GOT3 (cell line): ENCODE measurements at places on chromosomes 11 and 22.

DNA sequence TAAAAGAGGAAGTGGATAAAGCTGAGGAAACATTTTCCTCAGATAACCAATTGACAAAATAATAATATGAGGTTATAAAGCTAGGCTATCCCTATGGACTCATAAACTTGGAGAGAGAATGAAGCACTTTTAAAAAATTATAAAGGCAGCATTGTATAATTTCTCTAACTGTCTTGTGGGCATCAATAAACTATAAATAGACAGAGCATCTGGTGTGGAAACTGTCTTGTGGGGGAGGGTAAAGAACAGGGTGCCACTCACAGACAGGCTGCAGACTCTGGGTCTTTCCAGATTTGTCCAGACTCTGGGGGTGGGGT lies 333.5 kb downstream of the BUD13 start:
- no peak for DNase-seq

- DNase-seq, result no peak
Measured at GRCh38 chr22:39900306-39901227, at the start of gene GRAP2. Gene GRAP2 (plus strand): TSS chr22:39901084. CDS start chr22:39947107, 46,023 bp downstream.

- no peak for DNase-seq
Measured at GRCh38 chr11:22922672-22923071, 62.4 kb upstream of the CCDC179 start.

DNA sequence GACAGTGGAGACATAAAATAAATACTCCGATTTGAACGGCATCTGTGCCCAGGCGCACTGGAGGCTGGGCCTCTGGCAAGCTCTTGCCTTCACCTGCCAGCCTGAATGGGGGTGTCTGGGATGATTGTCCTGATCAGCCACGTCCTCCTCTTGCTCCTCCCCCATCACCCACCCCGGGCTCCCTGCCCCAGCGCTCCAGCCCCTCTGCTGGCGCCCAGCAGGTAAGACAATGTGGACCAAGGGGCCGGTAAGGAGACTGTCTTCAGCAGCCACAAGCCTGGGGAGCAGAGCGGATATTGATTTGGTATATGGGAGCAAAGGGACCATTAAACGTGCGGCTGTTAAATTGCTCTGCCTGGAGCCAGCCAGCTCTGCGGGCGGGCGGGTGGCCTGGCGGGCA lies 24.9 kb downstream of the WNT11 start:
- DNase-seq, result no peak

- DNase-seq, result no peak
Measured at GRCh38 chr11:134459246-134460061, 47.4 kb upstream of the B3GAT1 start.

DNA sequence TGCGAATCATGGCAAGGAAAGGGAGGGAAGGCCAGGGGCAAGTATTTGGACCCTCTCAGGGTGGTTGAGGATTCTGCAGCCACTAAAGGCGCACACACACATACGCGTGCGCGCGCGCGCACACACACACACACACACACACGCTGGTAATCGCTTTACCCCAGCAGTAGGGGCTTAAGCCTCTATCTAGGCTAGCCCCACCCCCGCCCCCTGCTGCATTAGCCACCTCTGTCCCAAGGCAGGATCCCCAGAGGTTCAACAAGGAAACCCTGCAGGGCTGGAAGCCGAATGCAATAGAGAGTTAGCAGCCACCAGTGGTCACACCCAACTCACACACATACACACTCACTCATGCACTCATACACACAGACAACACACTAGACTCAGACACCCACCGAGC lies 28.6 kb upstream of the ELFN2 start:
- no peak for DNase-seq

DNA sequence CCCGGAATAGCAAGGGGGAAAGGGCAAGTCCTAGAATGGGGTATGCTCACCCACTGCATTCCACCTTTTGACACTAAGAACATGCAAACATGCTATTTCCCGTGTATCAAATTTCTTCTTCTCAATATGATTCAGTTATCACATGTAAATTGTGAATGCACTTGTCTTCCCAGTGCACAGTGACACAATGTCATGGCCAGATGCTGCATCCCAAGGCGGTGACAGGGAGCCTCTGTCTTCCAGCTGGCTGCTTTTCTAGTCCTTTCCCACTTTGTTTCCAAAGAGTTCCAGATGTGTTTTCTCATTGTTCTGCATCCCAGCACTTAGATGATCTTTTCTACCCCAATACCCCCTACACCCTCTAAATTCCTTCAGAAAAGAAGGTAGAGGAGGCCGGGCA lies 12.4 kb downstream of the SLC25A18 start:
- no peak for DNase-seq

DNA sequence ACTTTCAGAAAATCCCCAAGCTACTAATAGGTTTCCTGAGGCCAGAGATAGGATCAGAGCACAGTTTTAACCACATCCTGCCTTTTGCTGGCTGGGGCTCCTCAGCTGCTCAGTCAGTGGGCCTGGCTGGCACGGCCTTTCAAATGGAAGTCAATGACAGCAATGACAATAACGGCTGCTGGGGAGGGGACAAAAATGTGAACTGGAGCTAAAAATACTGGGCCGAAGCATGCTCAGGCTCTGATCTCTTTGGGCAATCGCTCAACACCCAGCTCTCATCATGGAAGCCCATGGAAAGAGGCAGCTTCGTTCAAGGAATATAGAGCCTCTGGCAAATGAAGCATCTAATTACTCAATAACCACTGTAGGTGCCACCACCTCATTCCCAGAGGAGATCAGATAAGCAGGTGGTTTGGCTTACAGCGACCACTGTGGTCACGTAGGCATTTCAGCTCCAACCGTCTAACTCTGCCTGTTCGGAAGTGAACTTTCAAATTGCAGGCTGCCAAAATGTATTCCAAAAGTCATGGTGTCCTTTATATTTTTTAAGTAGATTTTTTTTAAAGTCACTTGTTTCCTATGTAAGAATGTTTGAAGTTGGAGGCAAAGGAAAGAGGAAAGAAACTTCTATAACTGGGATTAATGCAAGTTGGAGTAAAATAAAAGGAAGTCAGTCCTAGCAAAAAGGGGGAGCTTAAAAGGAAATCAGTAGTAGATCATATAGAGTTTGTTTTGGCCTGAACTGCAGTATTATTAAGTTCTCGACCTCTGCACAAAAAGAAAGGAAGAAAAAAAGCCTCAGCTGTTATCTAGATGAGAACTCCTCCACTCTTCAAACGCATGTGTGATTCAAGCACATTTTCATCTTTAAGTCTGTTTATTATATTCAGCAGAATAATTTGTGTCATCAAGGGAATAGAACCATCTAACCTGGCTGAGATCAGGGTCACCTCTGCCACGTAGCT lies 14.1 kb downstream of the WT1 start:
- no peak for DNase-seq

GRCh38 chr11:128503245-128503991 lies 83.9 kb downstream of the ETS1 start:
- DNase-seq, result no peak

DNA sequence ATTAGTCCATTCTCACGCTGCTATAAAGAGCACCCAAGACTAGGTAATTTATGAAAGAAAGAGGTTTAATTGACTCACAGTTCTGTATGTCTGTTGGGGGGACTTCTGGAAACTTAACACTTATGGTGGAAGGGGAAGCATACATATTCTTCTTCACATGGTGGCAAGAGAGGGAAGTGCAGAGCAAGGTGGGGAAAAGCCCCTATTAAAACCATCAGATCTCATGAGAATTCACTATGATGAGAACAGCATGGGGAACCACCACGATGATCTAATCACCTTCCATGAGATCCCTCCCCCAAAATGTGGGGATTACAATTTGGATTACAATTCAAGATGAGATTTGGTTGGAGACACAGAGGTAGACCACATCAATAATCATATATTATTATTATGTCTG lies 25.7 kb downstream of the CEP57 start:
- DNase-seq, result no peak

GRCh38 chr11:45948356-45948755 lies 25.9 kb downstream of the LARGE2 start:
- DNase-seq, result no peak

DNA sequence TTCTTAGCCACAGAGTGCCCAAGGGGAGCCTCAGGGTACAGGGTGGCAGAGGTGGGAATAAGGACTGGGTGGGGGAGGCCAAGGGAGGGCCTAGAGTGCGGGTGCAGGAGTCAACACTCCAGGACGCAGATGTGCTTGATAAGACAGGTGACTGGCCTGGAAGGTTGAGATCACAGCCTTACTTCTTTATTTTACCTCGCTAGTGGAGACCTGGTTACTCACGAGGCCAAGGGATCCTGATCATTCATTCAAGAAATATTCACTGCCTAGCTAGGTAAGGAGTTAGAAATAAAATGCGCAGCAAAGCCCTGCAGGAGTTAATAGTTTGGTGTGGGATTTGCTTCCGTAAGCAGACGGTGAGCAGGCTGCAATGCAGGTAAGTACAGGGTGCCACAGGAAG lies 13.2 kb upstream of the PEX26 start:
- DNase-seq, result no peak

- DNase-seq, result no peak
Measured at GRCh38 chr22:23485490-23485889, 94.6 kb downstream of the IGLL1 start.

- no peak for DNase-seq
Measured at GRCh38 chr11:129800655-129801054, 15.0 kb upstream of the TMEM45B start.

GRCh38 chr11:43200031-43200430 lies 111.8 kb upstream of the API5 start:
- DNase-seq, result no peak

GRCh38 chr11:43585877-43586608 lies 94.5 kb upstream of the HSD17B12 start:
- no peak for DNase-seq

GRCh38 chr11:77117492-77117891 lies 10.6 kb upstream of the MYO7A start:
- no peak for DNase-seq

DNA sequence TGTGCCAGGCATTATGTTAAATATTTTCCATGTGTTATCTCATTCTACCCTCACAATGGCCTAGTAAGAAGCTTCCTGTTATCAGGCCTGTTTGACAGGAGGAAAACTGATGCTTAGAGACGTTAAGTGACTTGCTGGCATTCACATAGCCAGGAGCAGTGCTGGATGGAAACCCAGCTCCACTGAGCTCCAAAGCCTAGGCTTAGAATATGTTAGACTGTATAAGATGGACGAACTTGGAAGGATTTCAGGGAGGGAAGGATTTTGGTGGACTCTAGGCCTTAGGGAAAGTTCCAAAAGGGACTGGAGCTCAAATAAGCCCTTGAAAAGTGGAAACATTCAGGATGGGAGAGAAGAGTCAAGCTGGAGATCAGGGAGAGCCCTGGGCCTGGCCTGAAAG lies 2.1 kb downstream of the CD44 start:
- no peak for DNase-seq

- DNase-seq, result no peak
Measured at GRCh38 chr11:131422496-131422895, 52.1 kb downstream of the NTM start.

GRCh38 chr11:57779276-57779675 lies 17.7 kb downstream of the CTNND1 start:
- DNase-seq, result no peak

GRCh38 chr11:8814209-8814922 lies 96.6 kb upstream of the AKIP1 start:
- DNase-seq, result no peak

DNA sequence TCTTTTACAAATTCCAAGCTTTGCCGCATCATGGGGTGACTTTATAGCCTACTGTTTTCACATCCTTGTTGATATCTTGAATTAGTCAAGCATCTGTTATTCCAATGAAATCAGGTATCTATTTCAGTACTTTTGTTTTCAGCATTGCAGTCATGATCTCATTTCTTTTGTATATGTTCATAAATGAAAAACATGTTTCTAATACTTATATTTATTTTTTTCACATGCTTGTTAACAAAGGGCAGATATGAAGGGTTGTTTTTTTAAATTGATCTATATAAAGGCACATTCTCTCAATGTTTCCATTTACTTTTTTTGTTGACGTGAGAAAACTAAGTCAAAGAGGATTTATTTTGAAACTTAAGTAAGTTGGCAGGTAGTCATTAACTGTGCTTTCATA lies 964.8 kb downstream of the JRKL start:
- DNase-seq, result no peak

- DNase-seq, result no peak
Measured at GRCh38 chr11:3946455-3947017, 91.1 kb downstream of the STIM1 start.

GRCh38 chr11:65498042-65498726 lies 661 bp upstream of the MALAT1 start:
- DNase-seq, result no peak

GRCh38 chr11:82004537-82005213 lies 729.0 kb downstream of the FAM181B start:
- no peak for DNase-seq

DNA sequence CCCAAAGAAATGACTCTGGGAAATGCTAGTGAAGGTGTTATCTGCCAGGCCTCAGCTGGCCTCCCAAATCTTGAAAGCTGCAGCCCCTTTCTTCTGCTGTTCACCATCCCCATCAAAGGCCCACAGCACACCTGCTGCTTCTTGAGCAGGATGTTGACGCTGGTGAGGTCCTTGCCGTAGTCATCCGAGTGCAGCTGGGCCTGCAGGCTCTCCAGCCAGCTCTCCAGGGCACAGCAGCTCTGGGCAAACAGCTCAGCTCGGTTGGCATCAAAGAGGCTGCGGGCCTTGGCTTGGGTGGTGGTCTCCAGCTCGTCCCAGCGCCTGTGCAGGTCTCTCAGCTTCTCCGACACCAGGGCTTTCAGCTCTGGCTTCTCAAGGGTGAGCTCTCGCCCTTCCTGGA lies 18.5 kb upstream of the RBM4B start:
- DNase-seq, result no peak

DNA sequence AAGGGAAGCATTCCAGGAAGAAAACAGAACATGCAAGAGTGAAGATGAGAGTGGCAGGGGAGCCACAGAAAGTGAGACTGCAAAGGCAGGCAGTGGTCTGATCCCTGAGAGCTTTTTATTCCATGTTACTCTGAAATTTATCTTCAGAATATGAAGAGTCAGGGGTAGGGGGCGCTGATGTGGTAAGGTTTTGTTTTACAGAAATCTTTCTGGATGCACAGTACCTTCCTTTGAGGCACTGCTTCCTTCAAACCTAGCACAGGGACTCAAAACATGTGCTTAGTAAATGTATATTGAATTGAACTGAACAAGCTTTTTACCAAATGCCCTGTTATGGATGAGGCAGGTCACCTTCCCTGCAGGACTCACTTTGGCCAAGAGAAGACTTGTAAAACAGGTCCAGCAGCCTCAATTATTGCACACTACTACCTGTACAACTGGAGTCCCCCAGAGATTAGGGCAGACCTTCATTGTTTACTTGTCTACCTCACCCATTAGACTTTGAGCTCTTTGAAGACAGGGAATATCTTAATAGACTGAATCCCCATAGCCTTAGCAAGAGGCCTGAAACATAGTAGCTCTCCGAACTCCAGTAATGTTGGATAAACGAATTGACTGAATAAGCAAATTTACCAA lies 2.2 kb downstream of the PAK1 start:
- DNase-seq, result no peak

GRCh38 chr11:34160791-34161190 lies 55.4 kb downstream of the NAT10 start:
- DNase-seq, result no peak

- no peak for DNase-seq
Measured at GRCh38 chr11:62830904-62831519, 839 bp downstream of the STX5 start.

- DNase-seq, result no peak
Measured at GRCh38 chr11:130022799-130023198, 20.2 kb upstream of the PRDM10 start.

- DNase-seq, result no peak
Measured at GRCh38 chr22:31846161-31847115, 92.6 kb downstream of the DEPDC5 start.

GRCh38 chr11:75241906-75242644 lies 1.5 kb downstream of the TPBGL start:
- no peak for DNase-seq
